Thymus (tissue), 14 donors: ENCODE measurements at places on chromosomes 5 and 9.

DNA sequence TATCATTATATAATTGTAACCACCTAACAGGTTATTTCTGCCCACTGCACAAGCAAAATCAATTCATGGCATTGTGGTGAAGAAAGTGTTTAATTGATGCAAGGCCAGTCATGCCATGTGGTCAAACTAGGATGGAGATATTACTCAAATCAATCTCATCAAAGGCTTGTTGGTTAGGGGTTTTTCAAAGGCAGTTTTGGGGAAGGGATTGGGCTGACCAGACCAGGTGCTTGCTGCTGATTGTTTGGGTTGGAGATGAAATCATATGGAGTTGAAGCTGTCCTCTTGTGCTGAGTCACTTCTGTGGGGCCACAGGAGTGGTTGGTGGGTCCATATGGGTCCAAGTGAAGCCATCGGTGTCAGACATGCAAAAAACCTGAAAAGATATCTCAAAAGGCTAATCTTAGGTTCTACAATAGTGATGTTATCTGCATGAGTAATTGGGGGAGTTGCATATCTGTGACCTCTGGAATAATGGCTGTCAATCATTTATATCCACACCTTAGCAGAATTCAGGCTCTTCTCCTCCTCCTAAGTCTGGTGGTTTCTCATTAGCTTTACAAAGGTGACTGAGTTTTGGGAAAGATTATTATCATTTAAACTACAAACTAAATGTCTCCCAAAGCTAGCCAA lies 44.9 kb downstream of the HMGCS1 start:
- no peak for DNase-seq

- no peak for DNase-seq
Measured at GRCh38 chr9:89850631-89851325, 246.0 kb downstream of the GADD45G start.

DNA sequence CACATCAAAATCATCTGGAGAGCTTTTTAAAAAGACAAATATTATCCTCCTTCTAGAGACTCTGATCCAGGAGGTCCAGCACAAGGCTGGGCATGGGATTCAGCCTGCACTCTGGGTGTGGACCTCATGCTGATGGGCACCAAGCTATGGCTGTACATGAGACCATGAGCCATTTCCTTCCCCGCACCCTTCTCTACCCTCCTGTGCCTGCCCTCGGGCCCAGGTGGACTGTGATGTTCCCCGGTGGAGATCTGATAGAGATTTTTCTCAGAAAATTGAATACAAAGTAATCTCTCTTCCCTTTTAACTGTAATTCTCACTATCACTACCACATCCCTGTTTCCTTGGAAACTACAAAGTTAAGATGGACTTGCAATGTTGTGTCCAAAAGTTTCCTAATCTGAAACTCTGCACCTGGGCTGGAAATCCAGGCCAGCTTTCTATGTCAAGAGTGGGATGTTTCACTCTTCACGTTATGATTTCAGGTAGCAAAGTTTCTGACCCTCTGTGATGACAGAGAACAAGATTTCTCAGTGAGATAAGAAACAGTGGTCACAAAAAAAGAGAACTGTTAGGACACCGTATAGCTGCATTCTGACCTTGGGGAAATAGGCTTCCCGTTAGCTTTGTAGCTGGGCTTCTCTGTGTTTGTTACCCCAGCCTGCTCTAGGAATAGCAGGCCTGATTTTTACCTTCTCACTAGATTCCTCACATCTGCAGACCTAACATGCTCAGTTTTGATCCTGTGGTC lies 11.5 kb downstream of the SFXN1 start:
- DNase-seq = no peak

DNA sequence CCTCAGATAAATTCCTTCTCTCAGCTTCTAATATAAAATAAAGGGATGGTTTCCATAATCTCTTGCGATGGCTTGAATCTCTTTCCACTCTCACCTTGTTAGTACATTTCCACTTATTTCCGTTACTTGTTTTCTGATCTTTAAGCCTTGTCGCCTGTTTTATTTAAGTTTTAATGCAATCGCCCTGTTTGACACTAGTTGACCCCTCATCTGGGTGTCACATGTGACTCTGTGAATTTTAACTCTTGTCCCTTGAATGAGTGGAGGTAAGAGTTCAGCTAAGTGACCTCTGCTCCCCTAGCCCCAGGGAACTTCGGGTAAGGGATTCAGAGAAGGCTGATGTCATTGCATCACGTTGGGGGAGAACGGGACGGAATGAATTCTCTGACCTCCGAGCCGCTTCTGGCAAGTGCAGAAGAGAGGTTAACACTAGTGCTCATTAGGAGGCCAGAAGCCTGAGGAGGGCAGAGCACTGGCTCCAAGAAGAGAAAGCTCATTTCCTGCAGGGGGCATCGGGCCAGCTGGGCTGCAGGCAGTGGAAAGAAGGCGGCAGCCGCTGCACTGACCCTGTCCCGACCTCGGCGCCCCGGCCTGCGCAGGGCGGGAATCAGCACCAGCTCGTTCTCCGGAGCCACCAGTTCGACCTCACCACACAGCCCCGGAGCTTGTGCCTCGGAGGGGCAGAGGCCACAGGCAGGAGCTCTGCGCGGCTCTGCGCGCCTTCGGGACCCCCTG lies 569 bp downstream of the HINT2 start:
- no peak for DNase-seq
